ENCODE measurements at places on chromosomes 7 and 10.

- no peak for DNase-seq
These were observed 100.8 kb upstream of the ARHGAP21 start for GRCh38 chr10:24824536-24824935.

- no peak for DNase-seq
These were observed 6.9 kb downstream of the RABGEF1 start for GRCh38 chr7:66747385-66747784.

- DNase-seq, result no peak
These were observed 7.4 kb downstream of the ZNF365 start for GRCh38 chr10:62381385-62382102.

DNA sequence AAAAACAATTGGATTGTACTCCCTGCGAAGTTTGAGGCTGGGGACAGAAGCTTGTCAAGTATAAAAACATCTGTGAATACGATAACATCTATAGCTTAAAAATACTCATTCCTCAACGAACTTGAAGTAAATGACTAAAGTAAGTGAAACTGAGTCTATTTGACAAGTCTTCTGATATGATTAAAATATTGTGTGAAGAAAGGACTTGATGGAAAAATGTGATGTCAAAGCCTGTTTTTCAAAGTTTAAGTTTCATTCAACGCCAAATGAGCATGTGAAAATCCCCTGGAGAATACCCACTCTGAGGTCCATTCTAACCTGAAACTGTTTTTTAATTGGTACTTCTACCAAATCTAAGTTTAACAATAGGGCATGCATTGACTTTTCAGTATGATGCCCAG is 122.3 kb upstream of the MDFIC start:
- no peak for DNase-seq

DNA sequence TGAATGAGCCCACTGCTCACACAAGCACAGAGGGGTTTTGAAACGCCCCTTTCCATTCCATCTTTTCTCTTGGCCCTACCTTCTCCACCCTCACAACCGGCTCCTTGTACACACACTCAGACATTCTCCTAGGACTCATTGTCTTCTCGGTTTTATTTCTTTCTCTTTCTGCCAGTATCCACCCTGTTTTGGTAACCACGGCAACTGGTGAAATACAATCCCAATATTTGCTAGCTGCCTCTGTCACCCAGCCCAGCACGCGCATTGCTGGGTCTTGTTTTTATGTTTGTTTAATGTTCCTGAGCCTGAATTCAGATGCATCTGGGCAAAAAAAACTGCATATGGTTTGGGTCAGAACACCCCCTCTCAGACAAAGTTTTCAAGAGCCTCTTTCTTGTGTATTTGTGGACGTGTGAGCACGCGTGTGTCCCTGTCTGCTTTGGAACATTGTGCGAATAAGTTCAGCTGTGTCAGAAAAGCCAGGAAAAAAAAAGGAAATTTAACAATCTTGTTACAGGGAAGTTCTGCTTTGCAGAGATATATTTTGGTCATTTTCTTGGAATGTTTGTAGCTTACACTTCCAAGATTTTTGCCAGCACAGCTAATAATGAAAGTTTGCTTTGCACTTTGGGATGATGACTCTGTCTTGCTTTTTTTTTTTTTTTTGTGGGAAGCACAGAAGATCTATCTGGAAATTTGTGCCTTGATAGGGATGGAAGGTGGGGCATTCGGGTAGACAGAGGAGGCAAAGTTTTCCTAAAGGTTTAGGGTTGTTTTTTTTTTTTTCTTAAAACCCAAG is 225.9 kb downstream of the TRIL start:
- DNase-seq, result no peak

DNA sequence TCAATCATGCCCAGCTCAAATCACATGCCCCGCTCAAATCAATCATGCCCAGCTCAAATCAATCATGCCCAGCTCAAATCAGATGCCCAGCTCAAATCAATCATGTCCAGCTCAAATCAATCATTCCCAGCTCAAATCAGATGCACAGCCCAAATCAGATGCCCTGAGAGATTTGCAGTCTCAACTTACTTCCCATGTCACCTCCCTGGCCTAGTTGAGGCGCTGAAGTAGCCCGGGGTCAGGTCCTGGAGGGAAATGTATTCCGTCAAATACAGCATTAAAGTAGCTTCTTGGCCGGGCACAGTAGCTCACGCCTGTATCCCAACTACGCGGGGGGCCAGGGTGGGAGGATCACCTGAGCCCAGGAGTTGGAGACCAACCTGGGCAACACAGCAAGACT is 15.7 kb upstream of the PRKAR1B start:
- DNase-seq, result no peak

DNA sequence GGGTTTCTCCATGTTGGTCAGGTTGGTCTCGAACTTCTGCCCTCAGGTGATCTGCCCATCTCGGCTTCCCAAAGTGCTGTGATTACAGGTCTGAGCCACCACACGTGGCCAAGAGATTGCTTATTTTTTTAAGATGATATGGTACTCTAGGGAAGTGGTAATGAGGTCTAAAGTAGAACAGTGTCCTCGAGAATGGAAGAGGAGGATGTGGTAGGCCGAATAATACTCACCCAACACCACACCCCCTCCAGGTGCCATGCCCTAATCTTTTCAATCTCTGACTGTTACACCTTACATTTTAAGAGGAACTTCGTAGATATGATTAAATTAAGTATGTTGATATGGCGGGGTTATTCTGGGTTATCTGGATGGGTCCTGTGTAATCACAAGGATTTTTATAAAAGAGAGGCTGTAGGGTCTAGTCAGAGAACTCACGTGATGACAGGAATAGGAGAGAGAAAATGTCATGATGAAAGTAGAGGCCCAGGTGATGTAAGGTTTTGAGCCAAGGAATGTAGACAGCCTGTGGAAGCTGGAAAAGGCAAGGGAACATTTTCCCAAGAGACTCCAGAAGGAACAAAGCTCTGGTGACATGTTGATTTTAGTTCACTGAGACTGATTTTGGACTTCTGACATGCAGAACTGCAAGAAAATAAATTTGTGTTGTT is 29.5 kb downstream of the CDK13 start:
- DNase-seq, result no peak

- no peak for DNase-seq
These were observed 67.7 kb upstream of the SVIL start for GRCh38 chr10:29702273-29703164.

- DNase-seq, result no peak
These were observed 5.1 kb downstream of the ERV3-1 start for GRCh38 chr7:65001291-65001814.

GRCh38 chr10:118792526-118792925 is 37.8 kb upstream of the CACUL1 start:
- DNase-seq, result no peak

GRCh38 chr7:77788327-77788902 is 9.8 kb downstream of the TMEM60 start:
- DNase-seq, result no peak

DNA sequence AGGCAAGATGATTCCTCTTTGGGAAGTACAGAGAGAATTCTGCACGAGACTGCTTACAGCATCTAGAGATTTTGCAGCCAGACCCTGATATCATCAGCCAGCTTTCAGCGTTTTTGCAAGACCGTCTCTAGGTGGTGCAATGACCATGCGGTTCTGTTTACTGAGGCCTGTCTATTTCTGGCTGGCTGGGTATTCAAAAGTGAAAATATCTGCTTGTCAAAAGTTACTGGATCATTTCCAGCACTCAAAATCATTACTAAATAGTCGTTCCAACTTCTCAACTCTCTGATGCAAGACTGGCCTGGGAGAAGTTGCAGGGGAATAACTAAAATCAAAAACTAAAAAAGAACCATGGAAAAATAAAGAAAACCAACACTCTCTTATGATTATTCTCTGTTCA is 240.1 kb downstream of the ELMO1 start:
- no peak for DNase-seq

DNA sequence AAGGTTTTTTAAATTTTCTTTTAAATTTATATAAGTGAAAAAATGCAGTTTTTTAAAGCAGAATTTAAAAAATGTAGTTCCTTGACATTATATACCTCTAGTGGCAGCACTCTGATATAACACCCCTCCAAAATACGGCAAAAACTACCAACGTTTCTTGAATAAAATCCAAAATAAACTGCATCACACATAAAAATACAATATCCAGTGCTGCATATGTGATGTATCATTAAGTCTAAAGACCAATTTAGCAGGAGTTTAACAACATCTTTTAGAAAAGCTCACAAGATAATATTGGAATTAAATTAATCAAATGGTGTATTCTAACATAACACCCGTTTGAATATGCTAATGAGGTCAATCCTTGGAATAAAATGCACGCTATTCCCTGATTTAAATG is 1.4 kb downstream of the TCERG1L start:
- DNase-seq, result no peak

DNA sequence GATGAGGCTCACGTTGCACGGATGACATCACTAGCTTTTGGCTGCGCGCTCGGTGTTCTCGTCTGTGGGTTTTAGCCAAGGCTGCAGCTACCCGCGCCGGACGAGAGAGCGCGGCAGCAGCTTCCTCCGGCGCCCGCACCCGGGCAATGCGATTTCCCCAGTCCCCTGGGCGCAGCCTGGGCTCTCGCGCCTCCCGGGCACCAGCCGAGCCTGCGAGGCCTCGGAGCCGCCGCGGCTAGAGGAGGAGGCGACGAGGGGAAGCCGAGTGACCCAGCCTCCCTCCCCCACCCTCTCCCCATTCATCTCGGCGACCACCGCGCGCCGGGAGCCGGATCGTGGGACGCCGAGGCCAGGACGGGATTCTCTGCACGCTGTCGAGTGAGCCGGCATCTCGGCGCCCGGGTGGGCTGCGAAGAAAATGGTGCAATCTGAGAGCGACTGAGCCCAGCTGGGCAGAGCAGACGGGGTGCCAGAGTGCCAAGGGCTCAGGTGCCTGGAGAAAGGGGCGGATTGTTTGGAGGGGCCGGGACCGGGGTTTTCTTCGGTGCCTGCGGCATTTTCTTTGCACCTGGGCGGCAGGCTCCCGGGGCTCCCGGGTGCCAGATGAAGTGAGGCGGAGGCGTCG is 1.2 kb upstream of the TMEM178B start:
- no peak for DNase-seq

GRCh38 chr7:26022982-26023381 is 129.0 kb upstream of the NFE2L3 start:
- no peak for DNase-seq

GRCh38 chr7:142174441-142174840 is 62.9 kb downstream of the MGAM2 start:
- DNase-seq, result no peak

GRCh38 chr10:118971876-118972275 is 57.6 kb upstream of the NANOS1 start:
- no peak for DNase-seq

DNA sequence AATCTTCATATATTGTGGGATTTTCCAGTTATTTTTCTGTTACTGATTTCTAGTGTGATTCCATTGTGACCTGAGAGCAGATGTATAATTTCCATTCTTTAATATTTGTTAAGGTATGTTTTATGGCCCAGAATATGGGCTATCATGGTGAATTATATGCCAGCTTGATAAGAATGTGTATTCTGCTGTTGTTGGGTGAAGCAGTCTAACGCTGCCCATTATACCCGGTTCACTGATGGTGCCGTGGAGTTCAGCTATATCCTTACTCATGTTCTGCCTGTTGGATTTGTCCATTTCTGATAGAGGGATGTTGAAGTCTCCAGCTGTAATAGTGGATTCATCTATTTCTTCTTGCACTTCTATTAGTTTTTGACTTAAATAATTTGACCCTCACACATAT is 41.7 kb downstream of the DYNC2I1 start:
- no peak for DNase-seq

- no peak for DNase-seq
These were observed 254.0 kb upstream of the PPP2R2D start for GRCh38 chr10:131646551-131647525.

GRCh38 chr10:37314862-37315261 is 189.5 kb downstream of the ANKRD30A start:
- DNase-seq, result no peak

DNA sequence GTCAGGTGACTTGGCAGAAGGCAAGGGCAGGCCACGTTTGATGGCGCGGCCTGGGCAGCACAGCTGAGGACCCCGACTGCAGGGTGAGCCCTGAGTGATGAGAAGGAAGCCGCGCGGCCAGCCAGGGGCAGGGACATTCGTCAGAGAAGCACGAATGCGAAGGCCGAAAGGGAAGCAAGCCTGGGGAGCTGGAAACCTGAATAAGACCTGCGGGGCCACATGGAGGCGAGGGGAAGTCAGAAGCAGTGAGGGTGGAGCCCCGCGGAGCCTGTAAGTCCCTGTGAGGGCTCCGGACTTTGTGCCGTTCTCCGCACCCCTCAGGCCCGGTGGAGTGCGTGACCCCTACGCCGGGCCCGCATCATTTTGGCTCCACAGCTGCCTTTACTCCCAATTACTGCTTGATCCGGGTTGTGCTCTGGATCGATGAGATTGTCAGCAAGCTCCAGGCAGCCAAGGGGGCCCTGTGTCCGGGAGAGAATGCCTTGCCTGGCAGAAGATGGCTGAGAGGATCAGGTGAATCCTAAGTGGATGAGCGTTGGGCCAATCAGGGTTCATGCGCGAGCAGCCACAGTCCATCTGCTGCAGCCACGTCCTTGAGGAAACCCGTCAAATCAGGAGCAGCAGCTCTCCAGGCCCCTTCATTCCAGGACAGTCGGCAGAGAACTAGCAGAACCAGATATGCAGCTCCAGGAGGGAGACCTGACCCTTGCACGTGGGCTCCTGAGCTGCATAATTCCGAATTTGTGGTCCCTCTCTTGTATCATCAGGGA is 293.3 kb upstream of the SHH start:
- DNase-seq, result no peak

GRCh38 chr10:71737001-71737833 is 17.6 kb upstream of the C10orf105 start:
- DNase-seq, result no peak

- no peak for DNase-seq
These were observed 96.0 kb downstream of the DIP2C start for GRCh38 chr10:593421-593820.

All from activated T-cell treated with anti-CD3 and anti-CD28 coated beads for 4 hours (primary cell).